ENCODE measurements at places on chromosomes 12 and 14.

- DNase-seq = peak; percentile 76
Observed at GRCh38 chr12:103548622-103549601, 38.2 kb upstream of the STAB2 start.

GRCh38 chr12:24960222-24960855 lies 11.4 kb upstream of the BCAT1 start:
- DNase-seq = no peak

DNA sequence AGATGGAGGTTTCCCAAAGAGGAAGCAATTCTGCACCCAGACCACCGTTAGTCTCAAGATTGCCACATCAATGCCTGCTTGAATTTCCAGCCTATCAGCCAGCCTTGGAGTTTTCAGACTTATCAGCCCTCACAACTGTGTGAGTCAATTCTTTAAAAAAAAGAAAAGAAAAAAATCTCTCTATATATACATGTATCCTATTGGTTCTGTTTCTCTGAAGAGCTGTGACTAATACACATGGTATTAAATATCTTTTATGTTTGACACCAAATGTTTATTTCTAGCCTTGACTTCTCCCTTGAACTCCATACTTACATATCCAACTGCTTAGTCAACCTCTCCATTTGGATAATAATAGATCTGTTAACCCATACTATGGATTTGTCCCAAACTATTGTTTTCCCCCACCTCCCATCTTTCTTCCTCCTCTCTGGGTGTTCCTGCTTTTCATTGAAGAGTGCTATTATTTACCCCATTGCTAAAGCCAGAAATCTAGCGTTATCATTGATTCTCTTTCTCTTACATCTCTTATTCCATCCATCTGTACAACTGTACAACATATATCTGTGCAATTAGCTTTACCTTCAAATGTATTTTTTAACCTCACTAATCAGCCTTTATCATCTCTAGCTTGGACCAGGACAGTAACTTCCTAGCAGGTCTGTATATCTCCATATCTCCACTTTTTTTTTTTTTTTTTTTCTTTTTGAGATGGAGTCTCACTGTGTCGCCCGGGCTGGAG lies 22.7 kb upstream of the EID3 start:
- DNase-seq = no peak

GRCh38 chr14:76810953-76811400 lies 1.7 kb downstream of the ANGEL1 start:
- no peak for DNase-seq

GRCh38 chr12:112962561-112962960 lies 15.8 kb upstream of the OAS2 start:
- DNase-seq = no peak

- peak; percentile 78 for DNase-seq
Observed at GRCh38 chr14:73633116-73634010, 11.4 kb upstream of the DNAL1 start.

DNA sequence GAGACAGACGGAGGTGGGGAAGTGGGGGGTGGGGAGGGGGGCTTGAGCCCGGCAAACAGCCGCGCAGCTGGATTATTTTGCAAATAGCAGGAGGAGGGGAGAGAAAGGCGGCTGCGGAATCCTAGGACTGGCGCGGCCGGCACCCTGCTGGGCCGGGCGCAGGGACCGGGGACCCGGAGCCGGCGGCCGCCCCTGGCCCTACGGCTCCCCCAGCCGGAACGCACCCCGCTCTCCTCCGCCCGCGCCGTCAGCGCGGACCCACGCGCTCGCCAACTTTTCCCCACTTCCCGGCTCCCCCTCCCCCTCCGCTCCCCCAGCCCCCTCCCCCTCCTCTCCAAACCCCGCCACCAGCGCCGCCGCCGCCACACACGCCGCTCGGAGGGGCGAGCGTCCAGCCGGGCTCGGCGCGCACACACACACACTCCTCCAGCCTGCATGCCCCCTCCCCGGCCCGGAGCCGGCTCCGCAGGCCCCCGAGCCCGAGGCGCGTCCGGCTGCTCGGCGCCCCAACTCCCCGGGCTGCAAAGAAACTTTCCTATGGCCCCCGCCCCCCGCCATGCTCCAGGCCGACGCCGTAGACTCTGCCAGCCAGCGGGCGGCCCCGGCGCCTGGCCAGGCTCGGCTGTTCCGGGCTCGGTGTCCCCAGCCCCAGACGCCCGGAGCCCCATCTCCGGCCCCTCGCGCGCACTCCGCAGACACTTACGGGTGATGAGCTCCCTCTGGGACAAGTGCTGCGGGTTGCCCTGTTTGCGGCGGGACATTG lies 1.4 kb downstream of the BCL11B start:
- no peak for DNase-seq

GRCh38 chr14:90976101-90976500 lies 84.3 kb downstream of the RPS6KA5 start:
- no peak for DNase-seq

DNA sequence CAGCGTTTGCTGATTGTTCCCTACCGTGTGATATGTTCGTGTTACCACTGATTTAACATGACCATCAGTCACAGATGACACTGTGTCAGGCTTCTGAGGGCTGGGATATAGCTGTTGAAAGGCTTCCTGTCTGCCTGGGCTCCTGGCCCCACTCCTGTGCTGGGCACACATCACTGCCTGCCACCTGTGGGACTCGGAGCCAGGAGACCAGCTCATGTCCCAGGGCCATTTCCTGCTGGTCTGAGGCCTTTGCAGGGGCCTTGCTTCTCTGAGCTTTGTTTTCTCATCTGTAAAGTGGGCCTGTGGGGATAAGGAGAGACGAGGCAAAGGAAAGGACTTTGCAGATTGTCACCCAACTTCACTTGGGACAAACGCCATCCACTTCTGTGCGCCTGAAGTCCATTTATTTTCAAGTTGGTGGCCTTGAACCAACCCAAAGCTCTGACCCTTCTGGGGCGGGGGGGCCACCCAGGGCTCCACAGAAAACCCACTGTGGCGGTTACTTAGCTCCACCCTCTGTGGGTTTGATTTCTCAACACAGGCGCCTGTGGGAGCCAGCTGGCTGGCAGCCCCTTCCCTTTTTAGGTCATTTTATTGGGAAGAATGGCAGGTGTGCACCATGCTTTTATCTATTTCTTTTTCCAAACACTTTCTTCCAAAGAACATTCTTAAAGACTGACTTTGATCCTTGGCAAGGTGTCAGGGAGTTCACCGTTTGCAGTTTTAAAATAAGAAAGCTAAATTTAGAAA lies 54.1 kb downstream of the BEGAIN start:
- no peak for DNase-seq

- no peak for DNase-seq
Observed at GRCh38 chr14:47300796-47301195, 374.6 kb downstream of the MDGA2 start.

GRCh38 chr14:104290058-104290667 lies 151.8 kb downstream of the KIF26A start:
- no peak for DNase-seq

- no peak for DNase-seq
Observed at GRCh38 chr14:92507174-92507768, 6.3 kb upstream of the RIN3 start.

DNA sequence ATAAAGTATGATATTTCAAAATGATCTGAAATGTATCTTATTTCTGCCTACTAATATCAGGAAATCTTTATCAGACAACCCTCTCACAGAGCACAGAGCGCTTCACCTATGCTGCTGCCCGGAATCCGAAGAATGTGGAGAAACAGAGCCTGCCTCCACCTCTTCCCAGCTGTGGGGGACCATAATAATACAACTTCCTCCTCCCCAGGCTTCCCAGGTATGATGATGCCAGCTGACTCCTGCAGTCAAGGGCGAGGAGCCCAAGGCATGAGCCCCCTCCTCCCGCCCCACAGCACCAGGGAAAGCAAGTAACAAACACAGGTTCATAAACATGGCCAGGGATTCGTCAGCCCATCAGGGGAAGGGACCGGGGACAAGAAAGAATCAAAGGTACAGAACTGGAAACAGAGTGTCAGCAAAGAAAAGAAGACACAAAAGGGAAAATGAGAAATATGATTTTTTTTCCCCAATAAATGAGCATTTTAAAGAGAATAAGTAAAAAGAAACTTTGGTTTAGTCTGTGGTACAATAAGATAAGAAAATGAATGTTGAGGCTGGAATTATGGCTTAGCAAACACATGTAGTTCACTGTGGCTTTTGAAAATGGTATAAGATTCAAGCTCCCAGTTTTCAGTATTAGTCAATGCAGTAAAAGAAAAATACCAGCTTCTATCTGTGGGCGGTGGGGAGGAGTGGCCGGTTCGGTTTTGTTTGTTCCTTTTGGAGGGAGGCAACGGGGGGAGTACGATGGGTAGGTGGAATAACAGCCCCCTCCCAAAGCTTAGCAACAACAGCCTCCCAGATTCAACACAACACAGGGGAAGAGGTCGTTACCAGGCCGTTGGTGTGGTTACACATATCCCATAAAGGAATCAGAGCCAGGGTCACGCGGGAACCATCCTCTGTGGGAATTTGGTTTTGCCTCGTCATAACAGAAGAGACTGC lies 68.3 kb downstream of the SETD3 start:
- no peak for DNase-seq

- DNase-seq = no peak
Observed at GRCh38 chr12:68469113-68469512, 137.0 kb upstream of the MDM1 start.

GRCh38 chr12:104578453-104578852 lies 121.7 kb downstream of the CHST11 start:
- no peak for DNase-seq

GRCh38 chr14:74838166-74838565 lies 37.8 kb downstream of the PROX2 start:
- DNase-seq = no peak

Data from CD4-positive, alpha-beta T cell (primary cell).